Activated T-helper 1 cell treated with anti-CD3 and anti-CD28 coated beads, Interleukin-2, amount 50 U/mL, for 16 hours (primary cell): ENCODE measurements at places on chromosomes 4 and X.

DNA sequence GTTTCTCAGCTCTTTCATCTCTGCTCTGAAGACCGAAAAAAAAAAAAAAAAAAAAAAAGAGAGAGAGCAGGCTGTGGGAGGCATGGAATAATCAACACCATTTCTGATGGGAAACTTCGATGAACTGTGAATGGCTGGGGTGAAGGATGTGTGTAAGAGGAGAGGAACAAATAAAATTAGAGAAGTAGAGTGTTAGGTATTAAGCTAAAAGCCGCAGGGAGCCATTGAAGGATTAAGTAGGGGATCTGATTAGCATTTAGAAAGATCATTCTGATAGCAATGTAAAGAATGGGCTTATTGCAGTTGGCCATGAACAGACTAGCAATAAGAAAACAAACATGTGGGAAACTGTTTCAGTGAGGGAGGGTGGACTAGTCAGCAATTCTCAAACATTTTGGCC is 33.6 kb upstream of the JADE1 start:
- no peak for DNase-seq

DNA sequence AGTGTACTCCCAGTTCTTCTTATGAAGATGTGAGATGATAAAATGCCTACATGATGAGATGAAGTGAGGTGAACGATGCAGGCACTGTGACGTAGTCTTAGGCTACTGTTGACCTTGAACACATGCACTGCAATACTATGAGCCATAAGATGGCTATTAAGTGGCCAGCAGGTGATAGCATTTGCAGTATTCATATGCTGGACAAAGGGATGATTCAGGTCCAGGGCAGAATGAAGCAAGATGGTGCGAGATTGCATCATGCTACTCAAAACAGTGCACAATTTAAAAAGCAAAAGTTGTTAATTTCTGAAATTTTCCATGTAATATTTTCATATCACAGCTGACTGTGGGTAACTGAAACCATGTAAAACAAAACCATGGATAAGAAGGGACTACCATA is 781.4 kb downstream of the PCDH18 start:
- DNase-seq, result no peak

GRCh38 chr4:83362492-83363329 is 28.1 kb upstream of the HPSE start:
- DNase-seq, result no peak

DNA sequence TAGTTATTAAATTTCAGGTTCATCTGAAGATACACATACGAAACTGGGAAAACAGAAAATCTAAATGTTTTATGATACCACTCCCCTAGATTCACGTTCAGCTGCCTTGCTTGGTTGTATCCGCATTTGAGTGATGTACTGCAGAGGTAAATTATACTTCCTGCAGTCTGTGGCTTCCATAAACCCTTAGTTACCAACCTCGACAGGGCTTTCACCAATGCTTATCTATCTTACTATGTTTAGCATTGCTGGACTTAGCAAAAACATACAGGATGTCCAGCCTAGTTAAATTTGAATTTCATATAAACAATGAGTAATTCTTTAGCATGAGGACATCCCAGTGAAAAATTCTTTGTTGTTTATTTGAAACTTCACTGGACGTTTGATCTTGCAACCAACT is 108.8 kb downstream of the TMA16 start:
- DNase-seq, result no peak

GRCh38 chr4:151409470-151410313 is 716 bp downstream of the FHIP1A start:
- no peak for DNase-seq

- DNase-seq, result no peak
Measured at GRCh38 chr4:181517491-181517890, 725.7 kb upstream of the TENM3 start.

DNA sequence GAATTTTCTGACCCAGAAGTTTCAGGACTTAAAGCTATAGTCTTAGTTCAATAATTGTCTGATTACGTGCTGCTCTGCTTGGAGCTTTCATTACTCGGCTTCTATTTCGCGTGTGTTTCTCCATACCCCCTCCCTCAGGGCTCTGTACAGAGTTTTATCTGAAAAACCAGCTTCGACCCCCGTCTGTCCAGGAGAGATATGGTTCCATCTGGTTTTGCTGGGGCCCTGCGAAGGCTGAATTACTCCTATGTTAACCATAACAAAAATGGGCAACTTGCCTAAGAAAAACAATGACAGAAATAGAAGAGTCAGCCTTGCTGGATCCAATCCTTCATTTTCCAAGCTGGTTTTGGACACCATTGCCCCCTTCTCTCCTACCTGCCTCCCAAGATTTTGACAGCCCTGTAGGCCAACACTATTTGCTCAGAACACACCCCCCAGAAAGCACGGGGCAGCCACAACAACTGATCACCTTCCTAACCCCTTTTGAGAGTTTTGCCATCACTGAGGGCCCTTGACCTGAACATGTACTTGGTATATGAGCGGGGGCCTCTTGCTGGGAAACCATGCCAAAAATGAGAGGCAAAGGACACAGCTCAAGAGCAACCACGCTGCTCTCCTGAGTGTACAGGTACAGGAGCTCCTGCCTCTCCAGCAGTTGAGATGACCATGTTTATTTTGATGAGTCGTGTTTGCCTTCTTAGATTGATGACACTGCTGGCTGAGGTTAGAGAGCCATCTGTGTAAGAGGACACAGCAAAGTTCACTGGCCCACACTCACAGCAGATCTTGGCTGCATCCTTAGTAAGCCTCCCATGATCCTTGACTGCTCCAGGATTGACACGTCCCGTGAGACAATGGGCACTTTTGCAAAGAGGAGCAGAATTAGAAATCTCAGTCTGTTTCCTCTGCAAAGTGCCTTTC is 36.2 kb upstream of the ATP6AP2 start:
- no peak for DNase-seq

- no peak for DNase-seq
Measured at GRCh38 chrX:50161127-50161526, 39.7 kb downstream of the AKAP4 start.

- DNase-seq, result no peak
Measured at GRCh38 chr4:47373709-47374108, 89.8 kb downstream of the COMMD8 start.

DNA sequence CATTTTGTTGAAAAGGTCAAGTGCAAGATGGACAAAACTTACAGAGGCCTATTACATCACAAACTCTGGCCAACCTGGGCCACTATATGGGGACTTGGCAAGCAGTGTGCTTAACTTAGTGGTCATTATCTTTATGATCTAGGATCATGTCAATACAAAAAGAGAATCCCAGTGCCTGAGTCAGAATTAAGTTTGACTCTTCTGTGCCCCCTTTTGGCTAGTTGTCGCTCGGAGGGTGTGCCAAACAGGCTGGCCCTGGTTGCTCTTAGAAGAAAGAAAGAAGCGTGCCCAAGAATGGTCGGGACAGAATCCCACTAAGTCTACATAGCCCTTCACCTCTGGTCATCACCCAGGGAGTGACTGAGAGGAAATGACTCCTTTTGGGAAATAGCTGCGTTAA is 100.1 kb downstream of the EIF4E start:
- DNase-seq, result no peak

DNA sequence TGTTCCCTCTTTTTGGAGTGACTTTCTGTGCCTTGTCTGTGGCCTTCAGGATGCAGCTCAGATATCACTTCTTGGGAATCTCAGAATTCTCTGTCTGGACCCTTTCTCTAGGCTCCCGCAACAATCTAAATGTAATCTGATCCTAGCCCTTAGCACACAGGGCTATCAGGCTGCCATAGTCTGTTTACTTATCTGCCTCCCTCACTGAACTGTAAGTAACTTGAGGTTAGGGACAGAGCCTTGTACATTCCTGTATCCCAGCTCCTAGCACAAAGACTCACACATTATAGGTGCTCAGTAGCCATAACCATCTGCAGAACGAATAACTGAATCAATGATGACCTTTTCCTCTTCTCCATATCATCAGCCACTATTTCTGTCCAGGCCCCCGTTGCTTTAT is 69.5 kb downstream of the RTL9 start:
- DNase-seq, result no peak

- no peak for DNase-seq
Measured at GRCh38 chr4:98778206-98778605, 119.8 kb upstream of the TSPAN5 start.

GRCh38 chrX:132742246-132742645 is 216.2 kb downstream of the HS6ST2 start:
- no peak for DNase-seq

DNA sequence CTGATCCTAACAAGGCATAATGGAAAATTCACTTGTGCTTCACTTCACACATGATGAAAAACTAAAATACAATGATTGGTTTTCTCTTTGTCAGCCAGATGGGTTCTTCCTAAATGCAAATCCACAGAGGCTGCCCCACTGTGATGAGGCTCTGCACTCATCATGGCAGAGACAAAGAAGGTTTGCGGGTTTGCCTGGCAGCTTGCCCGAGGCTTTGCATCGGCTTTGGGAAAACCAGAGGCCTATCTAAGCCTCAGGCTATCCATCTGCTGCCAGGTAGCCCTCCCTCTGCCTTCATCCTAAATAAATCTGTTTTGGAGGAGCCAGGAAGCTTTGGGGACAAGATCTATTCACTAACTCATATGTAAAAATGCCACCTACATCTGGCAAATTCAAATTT is 244.2 kb downstream of the PACRGL start:
- no peak for DNase-seq

DNA sequence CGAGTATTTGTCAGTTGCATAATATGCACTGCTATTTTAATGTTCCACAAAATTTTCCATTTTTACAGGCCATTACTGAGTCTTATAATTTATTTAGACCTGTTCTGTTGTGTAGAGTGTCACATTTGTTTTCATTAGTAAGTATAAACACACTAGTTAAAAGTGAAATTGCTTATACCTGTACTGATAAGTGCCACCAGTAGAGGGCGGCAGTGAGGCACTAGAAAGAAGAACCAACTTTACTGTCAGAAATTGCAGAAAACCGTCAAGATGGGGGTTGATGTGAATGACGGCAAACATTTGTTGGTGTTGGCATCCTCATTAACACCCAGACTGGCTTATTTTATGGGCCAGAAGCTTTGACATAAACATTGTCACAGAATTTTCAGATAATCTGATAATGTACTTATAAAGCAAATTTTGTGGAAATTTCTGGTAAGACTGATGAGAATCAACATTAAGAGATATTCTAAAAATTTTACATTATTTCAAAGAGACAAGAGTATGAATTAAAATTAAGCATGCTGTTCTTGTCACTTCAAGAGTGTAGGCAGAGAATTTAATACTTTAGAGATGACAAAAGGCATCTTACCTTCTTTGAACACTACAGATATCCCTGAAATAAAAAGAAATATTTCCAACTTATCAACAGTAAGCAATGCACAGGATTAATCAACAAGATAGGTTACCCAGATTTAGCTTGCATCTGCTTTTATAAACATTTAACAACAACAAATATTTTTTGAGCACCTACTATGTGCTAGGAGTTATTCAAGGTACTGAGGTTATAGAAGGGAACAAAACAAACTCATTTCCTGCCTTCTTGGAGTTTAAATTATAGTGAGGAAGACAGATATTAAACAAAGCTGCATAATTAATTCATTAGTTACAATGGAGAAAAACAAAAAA is 24.9 kb downstream of the ALPK1 start:
- DNase-seq, result peak; percentile 62

- no peak for DNase-seq
Measured at GRCh38 chrX:108134724-108135123, 43.1 kb downstream of the ATG4A start.

DNA sequence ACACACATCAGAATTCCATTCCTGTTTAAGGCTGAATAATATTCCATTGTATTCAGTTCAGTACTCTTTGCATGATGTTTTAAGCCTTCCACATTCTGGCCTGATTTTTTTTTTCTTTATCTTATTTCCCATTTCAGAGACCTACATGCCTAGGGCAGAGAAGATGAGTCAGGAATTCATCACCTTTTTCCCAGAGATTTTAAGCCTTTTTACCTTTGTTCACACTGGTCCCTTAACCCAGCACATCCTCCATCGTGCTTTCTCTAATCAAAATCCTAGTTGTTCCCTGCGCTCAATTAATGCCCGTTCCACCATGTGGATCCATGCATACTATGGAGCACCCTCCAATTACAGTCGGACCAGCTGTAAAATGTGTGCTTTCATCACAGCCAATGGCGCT is 245.1 kb downstream of the DHX15 start:
- DNase-seq, result no peak

DNA sequence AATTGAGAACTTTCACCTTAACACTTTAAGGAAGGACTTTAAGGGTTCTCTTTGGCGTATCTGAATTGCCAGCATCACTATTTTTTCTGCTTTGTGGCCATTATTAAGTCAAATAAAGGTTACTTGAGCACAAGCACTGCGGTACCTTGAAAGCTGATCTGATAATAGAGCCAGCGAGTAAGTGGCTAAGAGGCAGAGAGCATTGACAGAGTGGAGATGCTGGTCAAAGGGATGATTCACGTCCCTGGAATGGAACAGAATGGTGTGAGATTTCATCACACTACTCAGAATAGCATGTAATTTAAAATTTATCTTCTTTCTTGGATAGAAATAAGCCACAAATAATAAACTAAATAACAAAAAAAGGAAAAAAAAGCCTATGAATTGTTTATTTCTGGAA is 57.1 kb upstream of the NPFFR2 start:
- DNase-seq, result no peak

- DNase-seq, result no peak
Measured at GRCh38 chrX:133384454-133384853, 30.8 kb downstream of the GPC4 start.

- no peak for DNase-seq
Measured at GRCh38 chrX:16433021-16433420, 216.9 kb upstream of the S100G start.

- DNase-seq, result peak; percentile 91
Measured at GRCh38 chr4:102826890-102827673, at the start of gene UBE2D3. Gene UBE2D3, minus strand, starts transcription at chr4:102827551. Its CDS starts 1,043 bp downstream, at chr4:102826508.

GRCh38 chr4:130306566-130306965 is 1210.6 kb downstream of the C4orf33 start:
- no peak for DNase-seq

DNA sequence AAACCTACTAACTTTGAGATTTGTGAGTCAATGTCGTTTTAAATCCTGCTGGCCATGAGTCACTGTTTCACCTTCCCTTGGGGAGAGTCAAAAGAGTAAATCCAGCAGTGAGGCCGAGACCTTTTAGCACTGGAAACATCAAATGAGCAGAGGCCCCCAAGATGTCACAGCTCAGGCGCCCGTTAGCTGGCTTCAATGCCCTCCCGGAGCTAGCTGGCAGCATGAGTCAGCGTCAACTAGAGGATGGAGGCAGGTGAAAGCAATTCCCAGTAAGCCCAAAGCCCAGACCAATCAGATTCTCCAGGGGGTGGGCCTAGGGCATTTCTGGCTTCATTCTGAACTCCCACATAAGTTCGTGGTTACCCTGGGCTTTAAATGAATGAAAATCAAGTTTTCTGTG is 170.9 kb downstream of the CLCN4 start:
- DNase-seq, result no peak

GRCh38 chr4:7773401-7774180 is 166.1 kb downstream of the AFAP1 start:
- DNase-seq, result no peak
